ENCODE measurements at places on chromosomes 13 and 19. TPM values are rescaled to one million over a fixed set of nuclear protein-coding genes. Genes with fewer than 3 reads are reported as not detected.

CEBPA gene
- total RNA-seq, result 11.2 TPM

KCNRG gene
- 0.41 TPM for total RNA-seq

OR7D2 gene
- not detected for total RNA-seq

VSIG10L gene
- total RNA-seq, result 8.5 TPM

DYRK1B gene
- 15.8 TPM for total RNA-seq

IRS2 gene
- 46.9 TPM for total RNA-seq

LILRB5 gene
- not detected for total RNA-seq

ZSCAN1 gene
- not detected for total RNA-seq

PCP2 gene
- not detected for total RNA-seq

WDR87 gene
- total RNA-seq, result not detected

IGSF23 gene
- total RNA-seq, result 0.68 TPM

TICAM1 gene
- total RNA-seq, result 10.9 TPM

AXL gene
- total RNA-seq, result 97.4 TPM

ARHGAP35 gene
- total RNA-seq, result 24.4 TPM

Measured in A549 treated with ZK216348 at 1 μM for 4 hours (cell line).